Pulmonary artery endothelial cell (primary cell): ENCODE measurements at places on chromosomes 13 and 19. TPM values are rescaled to one million over a fixed set of nuclear protein-coding genes. Genes with fewer than 3 reads are reported as not detected.

The IGSF23 gene
- 0.25 and 0.46 TPM in 2 replicates for total RNA-seq

The ZNF709 gene
- total RNA-seq = 2.6 and 3.9 TPM in 2 replicates

The KLHL1 gene
- total RNA-seq = not detected in 2 replicates

The C19orf67 gene
- total RNA-seq = 0.13 TPM in 1 of 2 replicates, not detected in the other

The SLC1A6 gene
- not detected in 2 replicates for total RNA-seq

The LGI4 gene
- total RNA-seq = not detected in 2 replicates

The SGCG gene
- 0.07 TPM in 1 of 2 replicates, not detected in the other for total RNA-seq

The NOTCH3 gene
- 0.95 and 1.1 TPM in 2 replicates for total RNA-seq

The FEM1A gene
- total RNA-seq = 19.2 and 22.0 TPM in 2 replicates

The MAB21L1 gene
- under 0.01 TPM in 1 of 2 replicates, not detected in the other for total RNA-seq

The MBD3L2 gene
- total RNA-seq = not detected in 2 replicates

The ZNF486 gene
- 3.9 and 8.3 TPM in 2 replicates for total RNA-seq
